ENCODE measurements at places on chromosomes 13 and 19.

DNA sequence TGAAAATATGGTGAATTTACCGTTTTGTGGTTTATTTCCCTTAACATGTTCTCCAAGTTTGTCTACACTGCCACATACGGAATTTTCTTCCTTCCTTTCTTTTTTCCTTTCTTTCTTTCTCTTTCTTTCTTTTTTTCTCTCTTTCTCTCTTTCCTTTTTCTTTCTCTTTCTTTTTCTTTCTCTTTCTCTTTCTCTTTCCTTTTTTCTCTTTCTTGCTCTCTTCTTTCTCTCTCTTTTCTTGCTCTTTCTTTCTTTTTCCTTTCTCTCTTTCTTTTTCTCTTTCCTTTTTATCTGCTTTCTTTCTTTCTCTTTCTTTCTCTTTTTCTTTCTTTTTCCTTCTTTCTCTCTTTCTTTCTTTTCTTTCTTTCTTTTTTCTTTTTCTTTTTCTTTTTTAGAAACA is 1962.3 kb upstream of the PCDH20 start:
- DNase-seq = no peak

GRCh38 chr13:22726726-22727125 is 454.1 kb upstream of the SGCG start:
- no peak for DNase-seq

DNA sequence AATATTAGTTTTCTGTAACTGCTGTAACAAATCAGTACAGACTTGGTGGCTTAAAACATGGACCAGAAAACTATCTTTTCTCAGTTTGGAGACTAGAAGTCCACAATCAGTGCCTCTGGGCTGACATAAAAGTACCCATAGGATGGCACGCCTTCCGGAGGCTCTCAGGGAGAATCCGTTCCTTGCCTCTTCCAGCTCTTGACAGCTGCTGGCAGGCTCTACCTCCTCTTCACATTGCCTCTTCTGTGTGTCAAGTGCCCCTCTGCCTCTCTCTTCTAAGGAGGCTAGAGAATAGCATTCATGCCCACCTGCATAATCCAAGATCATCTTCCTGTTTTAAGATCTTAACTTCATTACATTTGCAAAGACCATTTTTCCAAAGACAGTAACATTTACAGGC is 1194.2 kb downstream of the EFNB2 start:
- DNase-seq = no peak

DNA sequence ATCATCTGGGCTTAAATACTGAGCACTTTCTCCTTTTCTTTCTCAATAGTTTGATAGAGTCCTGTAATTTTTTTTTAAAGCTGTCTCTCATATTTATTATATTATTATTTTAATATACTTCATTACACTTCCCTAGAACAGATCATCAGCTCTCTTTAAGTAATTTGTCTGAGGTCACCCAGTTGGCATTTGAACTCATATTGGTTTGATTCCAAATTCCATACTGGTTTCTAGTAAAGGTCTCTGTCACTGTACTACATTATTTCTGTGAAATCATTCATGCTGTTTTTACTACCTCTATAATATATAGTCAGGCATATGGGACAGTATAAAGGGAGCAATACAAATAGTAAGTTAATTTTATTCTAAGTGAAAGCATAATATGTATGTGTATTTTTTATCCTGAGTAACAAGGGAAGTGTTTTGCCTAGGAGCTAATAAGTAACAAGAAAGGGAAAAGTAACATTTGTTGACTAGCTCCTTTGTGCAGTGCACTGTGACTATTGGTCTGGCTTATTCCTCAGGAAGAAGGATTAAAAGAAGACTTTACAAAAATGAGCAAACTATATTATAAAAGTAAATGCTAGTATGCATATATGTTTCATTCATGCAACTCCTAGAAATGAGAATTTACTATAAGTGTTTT is 14.3 kb downstream of the LPAR6 start:
- DNase-seq = no peak

DNA sequence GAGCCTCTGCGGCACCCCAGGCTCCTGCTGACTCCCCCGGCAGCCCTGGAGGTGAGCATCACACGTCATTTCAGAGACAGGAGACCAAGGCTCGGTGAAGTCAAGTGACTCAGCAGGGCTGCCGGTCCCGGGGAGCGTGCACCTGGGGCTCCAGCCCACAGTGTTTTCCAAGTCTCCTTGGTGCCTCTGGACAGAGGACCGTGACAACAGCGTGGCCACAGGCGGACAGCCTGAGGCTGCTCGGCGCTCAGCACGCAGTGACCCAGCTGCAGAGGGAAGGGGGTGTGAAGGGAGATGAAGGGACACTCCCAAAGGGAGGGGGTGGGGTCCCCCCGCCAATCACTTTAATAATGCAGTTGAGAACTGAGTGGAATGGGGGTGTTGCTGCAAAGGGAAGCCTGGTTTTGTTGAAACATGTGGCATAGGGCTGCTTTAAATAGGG is 17.5 kb upstream of the ASPDH start:
- DNase-seq = no peak

- DNase-seq = no peak
These were observed 21.4 kb downstream of the BBC3 start for GRCh38 chr19:47209319-47210179.

DNA sequence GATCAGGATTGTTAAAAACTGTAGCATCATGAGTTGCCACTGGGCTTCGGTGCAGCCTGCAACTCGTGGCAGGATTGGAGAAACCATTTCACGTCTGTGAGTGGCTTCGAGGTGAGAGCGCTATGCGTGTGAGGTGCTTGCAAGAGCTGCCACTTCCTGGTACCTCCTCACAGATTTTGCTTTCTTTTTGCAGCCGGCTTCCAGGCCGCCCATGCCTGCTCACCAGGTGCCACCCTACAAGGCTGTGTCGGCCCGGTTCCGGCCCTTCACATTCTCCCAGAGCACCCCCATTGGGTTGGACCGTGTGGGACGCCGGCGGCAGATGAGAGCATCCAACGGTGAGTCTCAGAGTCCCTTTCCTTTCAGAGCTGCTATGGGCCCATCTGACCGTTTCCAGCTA is 57.9 kb upstream of the C1QTNF9 start:
- peak; percentile 91 for DNase-seq

GRCh38 chr19:17590866-17591265 is 35.4 kb downstream of the COLGALT1 start:
- peak; percentile 42 for DNase-seq
